ENCODE measurements at places on chromosomes 16 and 17.

DNA sequence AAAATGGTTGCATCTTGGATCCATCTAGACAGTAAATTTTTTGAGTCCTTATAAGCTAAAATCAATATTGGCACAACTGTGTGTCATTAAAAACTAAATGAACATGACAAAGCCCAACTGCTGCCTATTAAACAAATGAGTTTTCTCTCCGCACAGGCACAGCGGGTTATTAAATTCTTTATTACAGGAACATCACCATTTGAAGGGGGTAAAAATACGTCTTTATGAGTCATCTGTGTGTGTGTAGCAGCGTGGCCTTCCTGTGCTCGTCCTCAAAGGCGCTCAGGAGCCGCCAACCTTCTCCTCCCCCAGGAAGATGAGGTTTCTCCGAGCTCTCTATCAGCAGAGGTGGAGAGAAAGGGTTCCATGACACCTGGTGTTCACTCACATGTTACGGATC is 62.6 kb upstream of the SDK2 start:
- no peak for DNase-seq

- no peak for DNase-seq
These were observed 5.5 kb upstream of the COIL start for GRCh38 chr17:56966338-56966737.

- DNase-seq, result no peak
These were observed 2.4 kb downstream of the OSGIN1 start for GRCh38 chr16:83955218-83956130.

DNA sequence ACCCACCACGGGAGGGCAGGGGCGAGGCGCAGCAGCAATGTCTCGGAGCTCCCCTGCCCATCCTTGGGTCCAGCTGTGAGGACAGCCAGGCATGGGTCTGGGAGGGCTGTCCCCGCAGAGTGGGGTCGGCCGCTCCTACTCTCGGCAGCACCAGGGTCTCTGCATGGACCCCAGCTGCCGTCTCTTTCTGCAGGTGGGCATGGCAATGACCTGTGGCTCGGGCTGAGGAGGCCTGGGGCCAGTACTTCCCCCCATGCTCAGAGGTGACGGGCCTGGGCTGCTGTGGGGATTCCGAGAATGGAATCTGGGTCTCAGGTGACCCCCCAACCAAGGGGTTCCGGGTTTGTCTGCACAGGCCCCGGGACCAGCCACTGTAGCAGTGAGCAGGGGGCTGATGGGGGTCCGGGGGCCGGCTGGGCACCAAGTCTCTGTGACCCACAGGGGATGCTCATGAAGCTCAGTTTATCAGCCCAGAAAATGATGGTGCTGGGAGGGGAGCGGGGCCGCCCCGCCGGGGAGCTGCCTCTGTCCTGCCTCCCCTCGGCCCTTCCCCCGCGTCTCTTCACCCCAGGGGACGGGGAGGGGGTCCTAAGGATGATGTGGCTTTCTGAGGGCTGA is 23.5 kb downstream of the CACNA1H start:
- no peak for DNase-seq

GRCh38 chr17:55237268-55237667 is 27.5 kb upstream of the HLF start:
- DNase-seq, result no peak

DNA sequence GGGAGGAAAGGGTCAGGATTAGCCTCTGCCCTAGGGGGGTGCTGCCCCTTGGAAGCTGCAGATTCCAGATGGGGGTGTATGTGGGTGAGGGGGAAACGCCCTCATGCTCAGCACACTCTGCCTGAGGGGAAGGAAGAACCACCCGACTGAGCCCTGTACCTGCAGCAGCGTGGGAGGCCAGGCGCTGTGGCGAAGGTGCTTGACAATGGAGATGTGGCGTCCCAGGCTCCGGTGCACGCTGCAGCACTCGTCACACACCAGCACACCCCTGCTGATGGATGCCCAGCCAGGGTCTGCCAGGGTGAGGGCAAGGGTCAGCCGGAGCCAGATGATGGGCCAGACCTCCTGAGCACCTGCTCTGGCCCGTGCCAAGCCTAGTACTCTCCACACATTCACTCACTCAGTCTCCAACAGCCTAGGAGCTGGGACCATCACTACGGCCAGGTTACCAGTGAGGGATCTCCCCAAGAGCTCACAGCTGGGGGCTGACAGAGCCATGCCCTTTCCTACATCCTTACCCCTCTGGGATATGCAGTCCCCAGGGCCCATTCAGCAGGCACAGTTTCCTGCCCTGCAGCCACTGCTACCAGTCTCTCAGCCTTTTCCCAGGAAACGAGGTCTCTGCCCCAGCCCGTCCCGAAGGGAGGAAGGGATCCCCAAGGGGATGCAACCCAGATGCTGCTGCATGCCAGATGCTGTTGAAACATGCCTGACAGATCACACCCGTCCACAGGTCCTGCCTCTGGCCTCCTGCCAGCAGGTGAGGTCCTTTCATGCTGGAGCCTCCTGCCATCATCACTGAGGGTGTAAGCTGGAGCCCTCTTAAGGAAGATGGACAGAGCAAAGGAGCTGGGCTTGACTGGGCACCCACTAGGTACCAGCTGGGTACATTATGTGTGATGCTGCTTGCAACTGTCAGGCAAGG is 5.9 kb downstream of the GIT1 start:
- DNase-seq, result no peak

DNA sequence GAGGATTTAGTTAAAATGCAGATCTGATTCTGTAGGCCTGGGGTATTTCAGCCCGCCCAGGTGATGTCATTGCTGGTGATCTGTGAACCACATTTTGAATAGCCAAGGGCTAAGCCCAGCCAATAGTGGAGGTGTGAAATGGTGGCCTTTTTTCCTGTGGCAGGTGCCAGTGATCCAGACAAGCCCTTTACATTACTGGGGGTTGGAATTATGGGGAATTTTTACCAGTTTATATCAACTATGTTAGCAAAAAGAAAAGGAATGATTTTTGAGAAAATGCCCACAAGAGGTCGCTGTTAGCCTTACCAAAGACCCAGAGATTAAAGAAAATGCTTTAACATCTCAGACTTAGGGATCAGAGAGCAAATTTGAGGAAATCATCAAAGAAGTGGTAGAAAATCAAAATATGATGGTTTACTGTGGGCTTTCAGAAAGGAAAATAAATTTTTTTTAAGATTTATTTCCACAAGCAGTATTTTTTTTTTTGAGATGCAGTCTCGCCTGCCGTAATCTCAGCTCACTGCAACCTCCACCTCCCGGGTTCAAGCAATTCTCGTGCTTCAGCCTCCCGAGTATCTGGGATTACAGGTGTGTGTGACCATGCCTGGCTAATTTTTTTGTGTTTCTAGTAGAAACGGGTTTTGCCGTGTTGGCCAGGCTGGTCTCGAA is 3.9 kb downstream of the VPS35L start:
- DNase-seq, result peak; percentile 76

DNA sequence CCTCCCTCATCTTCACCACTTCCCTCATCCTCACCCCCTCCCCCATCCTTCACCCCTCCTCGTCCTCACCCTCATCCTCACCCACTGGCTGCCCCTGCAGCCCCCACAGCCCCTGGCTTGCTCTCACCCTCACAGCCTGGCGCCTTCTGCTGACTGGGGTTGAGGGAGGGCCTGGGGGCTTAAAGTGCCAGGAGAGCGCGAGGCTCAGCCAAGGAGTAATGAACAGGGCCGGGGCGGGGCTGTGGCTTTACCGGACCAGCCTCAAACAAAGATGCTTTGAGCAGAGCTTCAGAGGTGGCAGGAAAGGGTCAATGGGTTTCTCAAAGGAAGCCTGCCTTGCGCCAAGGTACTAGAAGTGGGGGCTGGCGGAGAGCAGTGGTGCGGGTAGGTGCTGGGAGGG is at the start of gene PRSS33:
Gene PRSS33 (minus strand): TSS at position 155 of the 400 bp plus-strand sequence. CDS start 1,013 bp downstream, outside the sequence.
- no peak for DNase-seq

DNA sequence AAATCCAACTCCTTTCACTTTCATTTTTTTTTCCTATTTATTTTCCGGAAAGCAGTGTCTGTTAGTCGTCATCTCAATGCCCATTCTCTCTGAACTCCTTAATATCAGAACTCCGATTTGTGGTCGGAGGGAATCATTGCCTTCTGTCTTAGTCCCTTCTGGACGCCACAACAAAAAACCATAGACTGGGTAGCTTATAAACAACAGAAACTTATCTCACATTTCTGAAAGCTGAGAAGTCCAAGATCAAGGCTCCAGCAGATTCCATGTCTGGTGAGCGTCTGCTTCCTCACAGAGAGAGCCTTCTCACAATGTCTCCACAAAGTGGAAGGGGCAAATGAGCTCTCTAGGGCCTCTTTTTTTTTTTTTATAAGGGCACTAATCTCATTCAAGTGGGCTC is 296.6 kb upstream of the CDH11 start:
- DNase-seq, result no peak

- DNase-seq, result no peak
These were observed 292.0 kb upstream of the CDH11 start for GRCh38 chr16:65413861-65414260.

GRCh38 chr16:84413244-84414004 is 45.1 kb downstream of the ATP2C2 start:
- no peak for DNase-seq

- DNase-seq, result no peak
These were observed 13.2 kb downstream of the NLK start for GRCh38 chr17:28055546-28056275.

- no peak for DNase-seq
These were observed 3.5 kb upstream of the ARMC5 start for GRCh38 chr16:31455601-31456314.

GRCh38 chr17:73293480-73293911 is 18.3 kb downstream of the CDC42EP4 start:
- DNase-seq, result peak; percentile 61

DNA sequence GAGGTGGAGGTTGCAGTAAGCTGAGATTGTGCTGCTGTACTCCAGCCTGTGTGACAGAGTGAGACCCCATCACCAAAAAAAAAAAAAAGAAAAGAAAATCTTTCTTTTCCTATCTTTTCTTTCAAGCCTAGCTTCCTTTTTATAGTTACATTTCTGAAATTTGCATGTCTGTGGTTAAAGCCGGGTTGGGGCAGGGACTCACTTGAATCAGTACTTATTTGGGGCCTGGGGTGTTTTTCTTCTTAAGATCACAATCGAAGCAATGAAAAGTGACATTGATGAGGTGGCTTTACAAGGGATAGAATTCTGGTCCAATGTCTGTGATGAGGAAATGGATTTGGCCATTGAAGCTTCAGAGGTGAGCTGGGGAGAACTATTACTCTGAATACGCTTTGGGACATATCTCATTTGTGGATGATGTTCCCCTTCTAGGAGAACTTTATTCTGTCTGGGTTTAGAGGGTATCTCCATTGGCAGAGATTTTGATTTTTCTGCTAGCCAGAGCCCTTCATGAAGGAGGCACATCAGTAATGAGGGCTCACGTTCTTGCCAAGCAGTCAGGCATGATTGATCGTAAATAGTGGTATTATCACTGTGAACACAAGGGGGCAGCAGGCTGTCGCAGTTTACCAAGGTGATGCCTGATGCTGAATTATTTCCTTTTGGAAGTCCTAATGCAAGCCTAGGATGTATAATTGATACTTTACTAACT is 14.3 kb downstream of the KPNB1 start:
- DNase-seq, result peak; percentile 56

- peak; percentile 69 for DNase-seq
These were observed 31.4 kb downstream of the DHX38 start for GRCh38 chr16:72124761-72125634.

GRCh38 chr17:15403276-15403939 is 62.0 kb upstream of the TEKT3 start:
- DNase-seq, result no peak

DNA sequence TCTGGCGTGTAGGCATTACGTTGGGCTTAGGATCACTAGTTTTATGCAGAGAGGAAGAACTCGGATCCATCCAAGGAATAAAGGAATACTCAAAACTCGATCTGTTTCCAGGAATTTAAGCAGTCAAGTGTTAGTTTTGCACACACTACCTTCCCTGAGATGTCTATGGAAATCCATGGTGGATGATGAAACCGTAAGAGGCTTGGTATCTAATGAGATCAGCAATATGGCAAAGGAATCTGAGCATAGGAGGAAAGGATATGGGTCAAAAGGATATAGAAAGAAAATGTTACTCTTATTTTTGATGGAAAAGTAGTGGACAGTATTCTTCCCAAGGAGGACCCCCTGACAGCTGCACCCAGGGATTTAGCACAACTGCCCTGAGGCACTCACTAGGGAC is 59.6 kb downstream of the SMG6 start:
- no peak for DNase-seq

DNA sequence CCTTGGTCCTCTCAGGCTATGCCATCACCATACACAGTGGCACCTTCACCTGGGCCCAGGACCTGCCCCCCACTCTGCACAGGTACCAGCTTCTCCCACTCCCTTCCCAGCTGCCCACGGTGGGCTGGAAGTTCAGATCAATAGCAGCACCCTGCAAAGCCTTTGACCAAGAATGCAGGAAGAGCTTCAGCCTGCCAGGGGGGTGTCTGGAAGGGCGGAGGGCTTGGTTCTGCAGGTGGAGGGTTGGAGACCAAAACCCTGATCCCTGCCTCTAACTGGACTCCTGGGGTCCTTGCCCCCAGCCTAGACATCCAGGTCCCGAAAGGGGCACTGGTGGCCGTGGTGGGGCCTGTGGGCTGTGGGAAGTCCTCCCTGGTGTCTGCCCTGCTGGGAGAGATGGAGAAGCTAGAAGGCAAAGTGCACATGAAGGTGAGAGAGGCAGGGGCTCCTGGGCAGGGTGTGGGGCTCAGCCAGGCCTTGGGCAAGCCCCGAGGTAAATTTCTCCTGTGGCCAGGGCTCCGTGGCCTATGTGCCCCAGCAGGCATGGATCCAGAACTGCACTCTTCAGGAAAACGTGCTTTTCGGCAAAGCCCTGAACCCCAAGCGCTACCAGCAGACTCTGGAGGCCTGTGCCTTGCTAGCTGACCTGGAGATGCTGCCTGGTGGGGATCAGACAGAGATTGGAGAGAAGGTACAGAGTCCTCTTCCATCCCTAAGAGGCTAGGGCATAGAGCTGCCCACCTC is 34.3 kb downstream of the ABCC3 start:
- no peak for DNase-seq

DNA sequence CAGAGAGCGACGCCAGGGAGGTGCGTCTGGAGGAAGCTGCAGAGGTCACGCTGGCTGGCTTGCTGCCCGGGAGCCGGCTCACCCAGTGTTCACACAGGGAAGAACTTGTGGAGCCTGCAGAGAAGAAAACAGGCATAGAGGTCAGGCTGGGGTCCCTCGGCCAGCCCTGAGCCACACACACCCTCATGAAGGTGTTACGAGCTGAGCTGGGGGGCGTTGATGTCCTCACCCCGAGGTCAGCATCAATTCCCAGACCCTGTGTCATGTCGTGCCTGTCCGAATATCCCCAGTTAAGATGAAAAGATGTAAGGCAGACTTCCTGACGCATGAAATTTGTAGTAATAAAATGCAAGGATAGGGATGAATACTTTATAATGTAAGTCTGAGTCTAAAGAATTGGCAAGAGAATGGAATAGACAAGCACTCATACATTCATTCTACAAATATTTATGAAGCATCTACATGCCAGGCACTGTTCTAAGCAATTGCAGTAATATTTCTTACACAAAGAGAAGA is 77.1 kb downstream of the USP31 start:
- DNase-seq, result peak; percentile 35

- no peak for DNase-seq
These were observed 7.3 kb downstream of the ABI3 start for GRCh38 chr17:49217651-49218413.

GRCh38 chr16:30553393-30553899 is 4.7 kb downstream of the ZNF764 start:
- no peak for DNase-seq

GRCh38 chr16:3317315-3317999 is 12.2 kb downstream of the ZNF75A start:
- DNase-seq, result no peak
